ENCODE measurements at places on chromosomes 2 and 18.
A peak's percentile ranks its signal among the peaks of the same experiment; 100 is the strongest.

DNA sequence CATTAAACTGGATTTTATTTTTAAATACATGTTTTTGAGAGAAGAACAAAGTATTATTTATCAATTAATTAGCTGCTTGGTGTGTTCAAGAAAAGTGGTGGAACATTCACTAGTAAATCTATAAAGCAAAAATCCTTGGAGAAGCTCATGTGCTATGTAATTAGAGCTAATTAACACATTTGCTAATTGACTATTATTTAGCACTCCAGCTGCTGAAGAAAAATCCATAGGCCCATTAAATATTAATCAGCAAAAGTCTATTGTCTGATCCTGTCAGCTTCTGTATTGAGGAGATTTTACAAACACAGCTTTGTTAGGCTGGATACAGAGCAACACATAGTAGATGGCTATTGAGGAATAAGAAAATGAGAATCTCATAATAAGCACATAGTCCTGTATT is 336.1 kb downstream of the RBM43 start:
- DNase-seq: no peak

- no peak for DNase-seq
Measured at GRCh38 chr2:55970500-55970899, 46.9 kb upstream of the EFEMP1 start.

- DNase-seq: no peak
Measured at GRCh38 chr2:176380341-176380740, 111.1 kb downstream of the MTX2 start.

- DNase-seq: no peak
Measured at GRCh38 chr18:67282796-67283195, 233.7 kb downstream of the DSEL start.

DNA sequence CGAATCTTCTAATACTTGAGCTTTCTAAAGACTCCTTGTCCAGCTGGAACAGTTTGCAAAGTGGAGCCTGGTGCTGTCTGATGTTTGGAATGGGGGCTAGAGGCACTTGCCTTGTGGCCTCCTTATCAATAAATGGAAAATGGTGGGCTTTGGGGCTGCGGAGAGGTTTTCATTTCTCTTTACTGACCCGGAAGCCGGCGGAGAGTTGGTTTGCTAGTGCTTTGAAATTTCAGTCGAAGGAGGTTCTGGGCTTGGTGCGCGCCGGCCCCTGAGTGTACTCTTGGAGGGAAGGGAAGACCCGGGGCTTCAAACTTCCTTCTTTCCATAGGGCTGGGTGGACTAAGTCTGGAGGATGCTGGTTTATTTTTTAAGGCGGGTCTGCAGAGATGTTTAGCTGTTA is 714 bp downstream of the RPIA start:
- no peak for DNase-seq

GRCh38 chr2:63743982-63744966 is 97.4 kb upstream of the UGP2 start:
- no peak for DNase-seq

DNA sequence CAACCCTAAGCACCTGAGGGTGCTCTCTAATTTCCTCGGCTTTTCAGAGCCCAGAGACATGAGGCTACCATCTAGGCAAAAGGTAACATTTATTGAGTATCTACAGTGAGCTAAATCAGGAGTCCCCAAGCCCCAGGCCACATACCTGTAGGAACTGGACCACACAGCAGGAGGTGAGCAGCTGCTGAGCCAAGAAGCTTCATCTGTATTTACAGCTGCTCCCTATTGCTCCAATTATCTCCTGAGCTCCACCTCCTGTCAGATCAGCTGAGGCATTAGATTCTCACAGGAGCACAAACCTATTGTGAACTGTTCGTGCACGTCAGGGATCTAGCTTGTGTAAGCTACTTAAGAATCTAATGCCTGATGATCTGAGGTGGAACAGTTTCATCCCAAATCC is 70.2 kb downstream of the RND3 start:
- no peak for DNase-seq

DNA sequence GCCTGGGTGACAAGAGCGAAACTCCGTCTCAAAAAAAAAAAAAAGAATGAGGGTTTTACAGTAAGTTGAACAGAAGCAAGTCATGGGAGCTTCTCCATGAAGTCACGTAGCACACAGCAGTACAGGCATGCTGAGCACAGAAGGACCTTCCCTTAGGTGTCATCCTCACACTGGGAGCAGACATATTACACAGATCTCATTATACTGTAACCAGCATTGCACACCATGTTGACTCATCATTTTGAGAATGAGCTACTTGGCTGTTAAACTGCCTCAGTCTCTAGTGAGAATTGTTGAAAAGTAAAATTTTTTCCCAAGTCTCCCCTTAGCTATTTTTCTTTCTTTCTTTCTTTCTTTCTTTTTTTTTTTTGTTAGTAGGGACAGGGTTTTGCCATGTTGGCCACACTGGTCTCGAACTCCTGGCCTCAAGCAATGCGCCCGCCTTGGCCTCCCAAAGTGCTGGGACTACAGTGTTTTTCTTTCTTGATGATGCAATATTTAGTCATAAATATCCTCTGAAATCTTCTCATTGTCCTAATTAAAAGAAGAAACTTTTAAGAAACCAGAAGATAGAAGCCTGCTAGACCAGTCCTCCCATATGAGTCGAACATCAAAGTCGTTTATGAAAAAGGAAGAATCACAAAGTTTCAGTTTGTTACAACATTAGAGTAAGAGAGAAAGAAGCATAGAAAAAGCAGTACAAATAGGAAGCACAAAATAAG is 37.9 kb upstream of the PPP1CB start:
- peak; percentile 71 for DNase-seq

GRCh38 chr2:121134728-121135127 is 150.3 kb downstream of the TFCP2L1 start:
- DNase-seq: no peak

GRCh38 chr2:62303788-62304187 is 107.9 kb downstream of the B3GNT2 start:
- DNase-seq: no peak

DNA sequence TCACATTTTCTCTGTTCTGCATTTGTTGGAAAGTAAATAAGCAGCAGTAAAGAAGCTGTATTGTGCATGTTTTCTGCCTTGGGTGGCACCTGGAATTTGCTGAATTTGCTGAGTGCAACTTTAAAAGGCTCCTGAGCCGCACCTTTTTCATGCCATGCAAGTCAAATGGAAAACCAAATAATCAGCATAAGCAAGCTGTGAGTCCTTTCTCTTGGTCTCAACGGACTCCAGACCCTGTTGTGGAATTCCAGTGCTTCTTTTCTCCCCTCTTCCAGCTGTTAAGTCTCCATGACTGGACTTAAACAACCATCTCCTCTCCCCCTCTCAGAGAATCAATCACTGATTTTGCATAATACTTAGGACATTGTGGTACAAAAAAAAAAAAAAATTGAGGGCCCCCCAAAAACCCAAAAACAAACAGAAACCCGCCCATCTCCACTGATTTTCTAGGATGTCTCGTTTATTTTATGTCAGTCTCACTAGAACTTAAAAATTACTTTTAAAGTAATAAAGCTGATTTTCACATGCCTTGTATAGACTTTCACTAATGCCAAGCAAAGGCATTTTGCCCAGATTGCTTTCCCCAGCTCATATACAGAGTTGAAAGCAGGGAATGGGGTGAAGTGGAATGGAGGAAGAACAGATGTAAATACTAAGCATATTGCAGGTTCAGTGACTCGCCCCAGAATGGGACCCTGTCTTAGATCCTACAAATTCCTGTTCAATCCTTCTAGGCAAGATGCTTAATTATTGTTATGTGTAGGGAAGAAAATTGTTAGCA is 5.1 kb upstream of the CETN1 start:
- DNase-seq: no peak

DNA sequence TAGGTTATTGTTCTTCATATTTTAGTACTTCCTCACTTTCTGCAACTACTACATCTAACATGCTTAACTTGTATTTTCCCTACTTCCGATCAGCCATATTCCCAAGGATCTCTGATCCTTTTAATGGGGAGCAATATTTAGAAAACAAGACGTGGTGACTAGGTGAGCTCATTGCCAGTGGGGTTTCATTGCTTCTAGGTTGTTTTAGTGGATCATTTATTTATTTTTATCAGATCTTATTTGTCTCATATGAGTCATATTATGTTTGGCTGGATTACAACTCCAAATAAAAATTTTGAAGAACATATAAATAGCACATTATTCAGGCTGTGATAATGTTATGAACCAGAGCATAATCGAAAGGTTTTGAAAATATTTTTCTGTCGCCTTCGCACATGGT is 480.9 kb upstream of the TMEFF2 start:
- no peak for DNase-seq

GRCh38 chr2:9846554-9846953 is 3.3 kb downstream of the TAF1B start:
- peak; percentile 72 for DNase-seq

DNA sequence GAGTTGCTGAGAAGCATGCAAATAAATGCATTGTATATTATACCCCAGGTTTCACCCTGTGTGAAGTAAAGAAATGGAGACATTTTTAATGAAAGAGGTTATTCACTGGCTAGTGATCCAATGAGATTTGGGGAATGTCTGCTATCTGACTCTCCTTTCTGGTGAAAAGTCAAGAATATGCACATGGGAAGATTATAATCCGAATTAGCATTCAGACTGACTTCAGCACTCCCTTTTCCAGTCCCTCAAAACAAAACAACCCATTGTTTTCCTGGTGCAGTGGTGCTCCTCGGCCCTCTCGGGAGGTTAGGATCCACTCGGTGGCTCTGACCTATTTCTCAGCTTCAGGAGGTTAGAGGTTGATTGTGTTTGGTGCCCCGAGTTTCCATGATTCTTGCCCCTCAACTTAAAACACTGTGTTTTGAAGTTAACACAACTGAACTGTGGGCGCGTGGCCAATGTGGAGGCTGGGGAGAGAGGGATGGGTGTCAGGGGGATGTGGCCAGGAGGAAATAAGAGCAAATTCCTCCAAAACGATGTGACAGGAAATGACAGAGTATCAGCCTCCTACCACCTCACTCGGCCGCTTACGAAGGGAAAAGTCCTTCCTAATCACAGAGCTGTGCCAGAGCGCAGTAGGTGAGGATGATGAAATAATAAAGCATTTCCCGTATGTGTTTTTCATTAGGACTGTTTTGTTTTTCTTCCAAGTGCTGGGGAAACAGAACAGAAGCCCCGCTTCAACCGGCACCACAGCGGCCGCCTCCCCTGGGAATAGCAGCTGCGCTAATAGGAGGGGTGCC is 440.1 kb downstream of the MTX2 start:
- no peak for DNase-seq

GRCh38 chr2:134491022-134491421 is 227.8 kb downstream of the TMEM163 start:
- DNase-seq: no peak

- no peak for DNase-seq
Measured at GRCh38 chr18:36365836-36366775, 68.6 kb downstream of the FHOD3 start.

DNA sequence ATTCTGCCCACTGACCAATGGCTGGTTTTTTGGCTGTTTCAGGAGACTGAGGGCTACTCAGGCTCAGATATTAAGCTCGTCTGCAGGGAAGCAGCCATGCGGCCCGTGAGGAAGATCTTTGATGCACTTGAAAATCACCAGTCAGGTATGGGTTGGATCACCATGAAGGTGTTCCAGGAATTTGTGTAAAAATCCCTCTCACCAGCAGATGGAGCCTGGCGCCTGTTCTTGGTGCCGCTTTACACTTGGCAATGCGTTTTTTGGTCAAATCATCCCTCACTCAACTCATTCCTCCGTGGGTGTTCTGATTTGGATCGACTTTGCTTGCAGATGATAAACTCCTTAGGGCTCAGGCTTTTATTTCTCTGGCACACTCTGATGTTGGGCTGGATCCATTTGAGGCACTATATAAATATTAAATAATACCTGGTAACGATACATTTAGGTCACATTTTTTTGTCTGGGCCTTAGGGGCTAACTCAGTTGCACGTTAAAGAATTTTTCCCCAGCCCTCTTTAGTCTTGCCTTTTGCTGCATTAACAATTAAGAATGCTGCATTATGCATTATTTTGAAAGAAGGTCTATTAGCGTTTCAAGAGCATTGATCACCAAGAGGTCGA is 50.0 kb downstream of the HDHD2 start:
- peak; percentile 52 for DNase-seq

- DNase-seq: no peak
Measured at GRCh38 chr2:26607698-26608097, 33.5 kb downstream of the CIB4 start.

DNA sequence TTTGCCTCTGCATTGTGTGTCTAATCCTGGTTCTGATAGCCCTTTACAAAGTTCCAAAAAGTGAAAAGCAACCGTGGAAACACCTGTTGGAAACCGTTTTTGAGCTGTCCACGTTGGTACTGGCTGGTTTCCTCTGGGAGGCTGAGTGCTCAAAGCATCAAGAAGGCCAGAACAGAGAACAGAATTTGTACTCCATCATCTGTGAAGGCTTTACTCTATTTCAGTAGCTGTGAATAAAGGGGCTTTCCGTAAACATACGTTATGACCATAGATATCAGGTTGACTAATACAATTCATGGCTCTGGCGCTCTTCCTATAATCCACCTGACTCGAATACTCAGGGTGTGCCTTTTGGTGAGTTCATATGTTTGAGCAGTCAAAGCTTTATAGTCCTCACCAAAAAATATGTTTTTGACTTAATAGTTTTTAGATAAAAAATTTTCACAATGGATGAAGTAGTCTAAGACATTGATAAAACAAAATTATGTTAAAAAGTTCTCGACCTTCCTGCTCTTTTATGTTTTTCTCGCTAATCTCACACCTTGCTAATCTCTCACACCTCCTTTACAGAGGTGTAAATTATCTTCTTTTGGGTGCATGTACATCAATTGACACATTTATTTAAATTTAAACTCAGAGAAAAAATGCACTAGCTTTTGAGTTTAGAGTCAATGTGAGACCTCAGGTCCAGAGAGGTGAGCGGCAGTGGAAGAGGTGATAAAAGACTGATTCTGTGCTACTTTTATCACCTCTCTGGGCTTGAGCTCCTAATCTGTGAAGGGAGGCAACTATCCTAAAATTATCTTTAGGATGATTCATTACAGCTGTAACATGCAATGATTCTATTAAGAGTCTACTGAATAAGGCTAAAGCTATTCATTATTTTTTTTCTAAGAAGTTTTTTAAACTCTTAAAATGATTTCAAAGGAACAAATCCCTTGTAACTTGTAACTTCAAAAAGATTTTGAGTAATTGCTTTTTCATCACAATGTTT is 65.3 kb downstream of the CXCR4 start:
- DNase-seq: no peak

DNA sequence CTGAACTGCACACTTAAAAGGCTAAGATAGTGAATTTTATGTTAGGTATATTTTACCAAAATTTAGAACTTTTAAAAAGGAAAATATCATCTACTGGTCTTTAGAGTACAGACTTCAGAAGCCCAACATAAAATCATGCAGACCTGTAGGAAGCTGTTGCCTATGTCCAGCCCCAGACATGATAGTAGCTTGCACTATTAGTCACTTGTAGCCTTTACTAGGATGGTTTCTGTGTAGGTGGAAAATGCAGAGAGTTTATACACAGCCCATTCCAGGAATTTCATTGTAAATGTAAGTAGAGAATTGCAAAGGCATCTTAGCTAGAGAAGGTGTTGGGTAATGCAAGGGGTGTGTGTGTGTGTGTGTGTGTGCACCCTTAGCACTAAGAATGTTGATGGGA is 640.2 kb downstream of the RNF144A start:
- DNase-seq: no peak

GRCh38 chr2:63680455-63680854 is 91.7 kb downstream of the MDH1 start:
- no peak for DNase-seq

Data from mammary epithelial cell (primary cell).